Omental fat pad (tissue), 4 donors: ENCODE measurements at places on chromosomes 7 and 10.

- DNase-seq = no peak
Observed at GRCh38 chr10:72041491-72041890, 46.9 kb downstream of the SPOCK2 start.

- DNase-seq = no peak
Observed at GRCh38 chr10:12705943-12706342, 295.6 kb downstream of the CCDC3 start.

GRCh38 chr10:58511765-58512490 lies 744 bp upstream of the BICC1 start:
- no peak for DNase-seq

- no peak for DNase-seq
Observed at GRCh38 chr10:62733654-62734293, 70.7 kb upstream of the ADO start.

GRCh38 chr10:69253171-69253570 lies 25.1 kb upstream of the HK1 start:
- no peak for DNase-seq

DNA sequence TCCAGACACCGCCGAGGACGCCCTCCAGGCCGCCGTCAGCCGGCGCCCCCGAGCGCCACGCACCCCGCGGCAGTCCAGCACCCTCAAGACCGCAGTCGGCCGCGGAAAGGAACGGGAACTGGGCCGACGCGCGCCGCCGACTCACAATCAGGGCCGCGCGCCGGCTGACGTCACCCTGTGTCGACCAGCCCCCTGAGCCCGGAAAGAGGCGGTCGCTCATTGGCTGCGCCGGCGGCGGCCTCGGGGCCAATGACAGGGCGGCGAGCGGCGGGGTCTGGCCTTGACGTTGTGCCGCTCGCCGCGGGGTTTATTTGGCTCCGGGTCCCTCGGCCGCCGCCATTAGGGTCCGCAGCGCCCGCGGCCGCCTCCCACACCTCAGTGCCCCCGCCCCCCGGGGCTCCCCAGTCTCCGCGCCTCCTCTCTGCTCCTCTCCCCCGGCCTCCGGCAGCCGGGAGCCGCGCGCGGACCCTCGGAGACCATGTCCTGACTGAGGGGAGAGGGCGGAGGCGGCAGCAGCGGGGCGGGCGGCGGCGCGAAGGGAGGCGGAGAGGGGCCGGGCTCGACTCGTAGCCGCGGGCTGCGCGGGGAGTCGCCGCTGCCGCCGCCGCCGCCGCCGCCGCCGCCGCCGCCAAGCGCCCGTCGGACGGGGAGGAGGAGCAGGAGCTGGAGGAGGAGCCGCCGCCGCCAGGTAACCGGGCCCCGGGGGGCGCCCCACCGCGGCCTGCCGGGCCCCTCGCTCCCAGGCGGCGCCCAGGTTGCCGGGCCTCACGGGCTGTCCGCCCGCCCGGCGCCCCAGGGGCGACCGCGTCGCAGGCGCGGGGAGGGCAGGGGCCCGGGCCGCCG lies 25.1 kb upstream of the ZRANB1 start:
- DNase-seq = peak; percentile 98

DNA sequence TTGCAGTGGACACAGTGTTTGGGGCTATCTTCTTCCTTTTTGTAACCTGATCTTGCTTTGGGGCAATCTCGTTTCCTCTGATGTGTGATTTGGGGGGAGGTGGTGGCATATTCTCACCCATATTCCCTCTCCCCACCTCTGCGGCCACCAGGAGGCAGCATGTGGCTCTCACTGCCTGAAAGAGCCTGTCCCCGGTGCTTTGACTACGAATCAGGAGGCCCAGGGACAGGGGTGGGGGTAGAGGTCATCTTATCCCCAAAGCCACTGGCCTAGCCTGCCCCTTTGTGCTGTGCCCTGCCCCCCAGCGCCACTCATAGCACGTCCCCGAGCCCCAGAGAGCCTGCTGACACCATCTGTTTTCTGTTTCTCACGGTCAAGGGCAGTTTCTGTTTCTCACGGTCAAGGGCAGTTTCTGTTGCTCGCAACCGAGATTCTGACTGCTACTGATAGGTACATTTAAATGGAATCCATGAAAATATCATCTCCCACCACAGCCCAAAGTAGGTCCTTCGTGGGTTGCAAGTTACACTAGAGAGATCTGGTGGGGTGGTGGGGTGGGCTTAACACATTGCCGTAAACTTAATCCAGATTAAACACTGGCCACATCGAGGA lies 28.2 kb downstream of the PHYH start:
- DNase-seq = no peak

DNA sequence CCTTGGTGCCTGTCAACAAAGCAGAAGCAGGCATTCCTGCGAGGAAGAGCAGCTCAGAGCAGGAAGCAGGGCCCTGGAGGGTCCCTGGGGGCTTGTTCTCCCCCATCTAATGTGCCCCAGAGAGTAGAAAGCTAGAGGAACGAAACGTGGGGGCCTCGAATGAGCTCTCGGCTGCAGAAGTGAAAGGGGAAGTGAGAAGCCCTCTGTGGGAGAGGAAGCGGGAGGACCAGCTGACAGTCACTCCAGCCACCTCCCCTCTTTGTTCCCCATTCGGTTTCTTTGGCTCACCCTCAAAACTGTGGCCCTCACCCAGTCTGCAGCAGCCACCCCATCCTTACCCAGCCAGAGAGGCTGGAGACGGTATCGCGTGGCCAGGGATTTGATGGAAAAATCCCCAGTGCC lies 25.0 kb downstream of the C10orf105 start:
- no peak for DNase-seq

- DNase-seq = no peak
Observed at GRCh38 chr10:6133331-6134098, 44.7 kb downstream of the RBM17 start.

GRCh38 chr7:108711611-108712010 lies 141.9 kb downstream of the DNAJB9 start:
- no peak for DNase-seq

DNA sequence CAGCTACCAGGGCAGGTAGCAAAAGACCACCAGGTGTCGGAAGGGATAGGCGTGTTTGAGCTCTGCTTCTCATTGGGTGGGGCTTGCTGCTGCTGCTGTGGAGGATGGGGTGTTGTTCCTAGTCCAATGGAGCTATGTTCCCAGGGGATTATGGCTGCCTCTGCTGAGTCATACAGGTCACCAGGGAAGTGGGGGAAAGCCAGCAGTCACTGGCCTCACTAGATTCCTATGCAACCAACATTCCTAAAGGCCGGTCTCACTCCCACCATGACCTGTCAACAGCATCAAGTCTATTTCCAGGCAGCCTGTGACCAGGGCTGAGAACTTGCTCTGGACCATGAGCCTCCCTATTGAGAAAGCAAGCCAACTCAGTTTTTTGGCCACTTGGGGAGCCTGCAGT lies 1160.8 kb downstream of the REEP3 start:
- DNase-seq = no peak

- DNase-seq = no peak
Observed at GRCh38 chr7:16007911-16008310, 321.4 kb upstream of the MEOX2 start.

- no peak for DNase-seq
Observed at GRCh38 chr10:76559892-76560220, 1077.8 kb downstream of the KCNMA1 start.

DNA sequence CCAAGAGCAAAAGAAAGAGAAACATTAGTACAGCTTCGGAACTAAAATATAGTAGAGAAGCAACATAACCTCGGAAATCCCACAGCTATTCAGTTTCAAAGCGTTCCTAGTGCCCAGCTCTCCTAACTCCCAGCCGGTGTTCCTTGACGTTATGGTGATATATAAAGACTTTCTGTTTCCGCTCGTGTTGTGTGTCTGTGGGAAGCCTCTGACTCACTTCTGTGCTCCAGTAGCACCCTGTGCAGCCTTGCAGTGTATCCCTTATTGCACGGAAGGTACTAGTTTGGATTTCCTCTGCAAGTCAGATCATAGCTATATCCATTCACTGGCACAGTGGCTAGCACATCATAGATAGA lies 535 bp downstream of the ASAH2B start:
- DNase-seq = no peak

GRCh38 chr7:73809467-73809951 lies 21.3 kb upstream of the CLDN4 start:
- no peak for DNase-seq

DNA sequence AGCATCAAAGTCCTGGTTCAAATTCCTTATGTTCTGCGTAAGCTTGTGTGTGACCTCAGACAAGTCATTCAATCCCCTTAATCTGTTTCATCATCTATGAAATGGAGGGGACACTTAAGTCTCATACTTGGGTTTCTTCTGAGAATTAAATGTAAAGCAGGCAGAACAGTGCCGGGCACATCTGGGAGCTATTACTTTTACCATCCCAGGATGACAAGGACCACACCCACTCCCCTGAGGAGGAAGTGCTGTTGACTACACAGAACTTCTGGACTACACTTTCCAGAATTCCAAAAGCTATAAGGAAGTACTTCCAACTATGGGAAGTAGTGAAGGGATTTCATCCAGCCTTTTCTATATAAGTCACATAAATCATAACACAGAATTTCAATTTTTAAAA lies 294.9 kb downstream of the IPMK start:
- DNase-seq = no peak

- no peak for DNase-seq
Observed at GRCh38 chr10:108894402-108895301, 1028.7 kb downstream of the XPNPEP1 start.

- DNase-seq = no peak
Observed at GRCh38 chr10:4918236-4918635, 45.0 kb upstream of the AKR1C1 start.

- DNase-seq = no peak
Observed at GRCh38 chr10:59063491-59063890, 113.0 kb upstream of the PHYHIPL start.

DNA sequence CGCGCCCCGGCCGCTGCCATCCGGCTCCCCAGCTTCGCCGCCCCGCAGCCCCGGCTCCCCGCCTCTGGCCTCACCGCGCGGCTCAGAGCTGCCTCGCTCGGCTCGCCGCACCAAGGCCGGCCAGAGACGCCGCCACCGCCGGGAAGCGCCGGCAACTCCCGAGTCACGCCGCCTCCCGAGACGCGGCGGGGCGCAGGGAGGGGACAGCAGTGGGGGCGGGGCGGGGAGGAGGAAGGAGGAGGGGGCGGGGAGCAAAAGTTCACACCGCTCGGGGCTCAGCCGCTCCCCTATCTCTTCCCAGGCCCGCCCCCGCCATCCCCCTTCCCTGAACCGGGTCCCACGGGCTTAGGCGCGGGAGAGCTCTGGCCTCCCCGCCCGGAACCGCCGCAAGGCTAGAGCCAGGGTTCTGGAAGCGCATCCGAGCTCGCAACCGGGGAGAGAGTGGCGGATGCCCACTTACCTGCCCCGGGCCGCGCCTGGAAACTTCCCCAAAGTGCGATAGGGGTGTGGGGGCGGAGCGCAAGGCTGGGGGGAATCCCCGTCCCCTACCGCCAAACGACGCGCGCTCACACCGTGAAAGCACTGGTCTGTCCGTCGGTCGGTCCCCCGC lies 1.0 kb downstream of the CHST15 start:
- DNase-seq = no peak

DNA sequence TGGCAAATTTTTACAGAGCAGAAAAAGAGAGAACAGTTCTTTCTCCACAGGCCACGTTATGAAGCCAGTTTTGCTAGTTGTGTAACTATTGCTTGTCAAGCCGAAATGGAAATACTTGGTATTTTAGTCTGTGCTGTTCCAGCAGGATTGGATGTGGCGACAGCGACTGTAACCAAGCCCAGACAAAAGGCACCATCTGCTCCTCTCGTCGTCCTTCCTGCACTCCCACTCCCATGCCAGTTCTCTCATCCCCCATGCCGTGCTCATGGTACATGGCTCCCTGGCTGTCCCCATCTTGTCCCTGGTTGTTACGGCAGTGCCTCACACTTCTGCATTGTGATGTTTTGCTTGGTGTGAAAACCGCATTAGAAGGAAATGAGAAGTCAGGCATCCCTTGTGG lies 185.7 kb upstream of the FZD8 start:
- DNase-seq = no peak

DNA sequence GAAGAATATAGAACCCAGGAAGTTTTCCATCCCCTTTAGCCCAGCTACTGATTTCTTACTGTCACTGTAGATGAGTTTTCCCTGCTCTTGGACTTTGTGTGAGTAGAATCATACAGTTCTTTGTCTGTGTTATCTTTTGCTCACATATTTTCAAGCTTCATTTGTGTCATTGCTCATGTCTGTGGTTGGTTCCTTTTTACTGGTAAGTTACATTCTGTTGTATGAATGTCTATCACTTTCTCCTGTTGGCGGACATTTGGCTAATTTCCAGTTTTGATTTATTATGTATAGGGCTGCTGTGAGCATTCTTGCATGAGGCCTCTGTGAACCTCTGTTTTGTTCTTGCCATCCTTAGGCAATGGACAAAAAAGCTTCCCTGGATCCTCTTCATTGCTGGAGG lies 5.3 kb downstream of the GLRX3 start:
- no peak for DNase-seq

GRCh38 chr7:130732980-130733930 lies 752 bp downstream of the KLF14 start:
- DNase-seq = no peak

DNA sequence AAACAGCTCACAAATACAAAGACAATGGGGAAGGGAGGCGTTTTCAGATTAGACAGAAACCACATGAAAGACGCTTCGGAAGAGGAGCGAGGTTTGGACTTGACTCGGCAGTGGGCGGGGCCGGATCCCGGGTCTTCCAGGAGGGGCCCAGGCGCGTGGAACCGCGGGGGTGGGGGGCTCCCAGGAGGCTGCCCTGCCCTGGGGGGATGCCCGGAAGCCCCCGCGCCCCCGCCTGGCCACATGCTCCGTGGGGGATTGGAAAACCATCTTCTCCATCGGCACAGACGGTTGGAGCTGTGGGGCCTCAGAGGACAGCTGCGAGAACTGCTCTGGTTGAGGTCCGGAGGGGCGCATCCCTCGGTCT lies 186.0 kb upstream of the SHH start:
- no peak for DNase-seq

DNA sequence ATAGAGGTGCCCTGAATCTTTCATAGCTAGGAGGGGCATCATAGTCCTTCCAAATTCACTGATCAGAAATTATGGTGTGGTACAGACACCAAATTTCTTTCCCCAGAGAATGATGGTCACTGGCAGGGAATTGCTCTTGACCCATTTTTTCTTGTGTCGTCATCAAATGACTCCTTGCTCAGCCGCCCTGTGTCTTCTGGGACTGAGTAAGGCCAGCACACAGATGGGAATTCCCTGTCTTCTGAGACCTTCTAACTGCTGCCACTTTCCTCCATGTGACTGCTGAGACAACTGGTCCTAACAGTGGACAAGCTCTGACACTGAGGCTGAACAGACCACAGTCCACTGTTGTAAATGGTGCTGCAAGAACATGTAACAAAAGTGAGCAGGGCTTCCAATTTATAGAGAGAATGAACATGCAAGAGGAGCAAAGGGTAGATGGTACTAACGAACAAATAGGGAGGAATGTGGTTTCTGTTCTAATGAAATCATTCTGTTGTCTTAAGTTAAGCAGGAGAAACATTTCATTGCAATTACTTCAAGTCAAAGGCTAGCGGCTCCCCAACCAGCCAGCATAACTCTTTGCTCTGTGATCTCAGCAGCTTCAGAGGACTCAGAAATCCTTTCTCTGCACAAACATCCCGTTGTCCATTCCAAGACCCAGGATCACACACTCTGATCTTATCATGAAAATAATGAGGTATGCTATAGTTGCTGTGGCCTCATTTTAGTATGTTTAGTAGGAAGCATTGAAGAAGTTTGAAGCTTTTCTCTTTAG lies 235.9 kb upstream of the PRSS1 start:
- DNase-seq = no peak

- no peak for DNase-seq
Observed at GRCh38 chr10:133129071-133129858, 30.8 kb upstream of the KNDC1 start.

GRCh38 chr10:2927958-2928840 lies 139.1 kb upstream of the PFKP start:
- peak; percentile 53 for DNase-seq
